ENCODE measurements at places on chromosomes 4 and X. TPM values are rescaled to one million over a fixed set of nuclear protein-coding genes. Genes with fewer than 3 reads are reported as not detected.

Gene CASK
- 28.2 TPM for total RNA-seq

Gene NPY1R
- 25.2 TPM for total RNA-seq

GRCh38 chr4:106269711-106270110, 46.3 kb downstream of the TBCK start:
- no peak overlapping the region for H3K4me3 ChIP-seq
- no peak for DNase-seq
- no peak overlapping the region for H3K27ac ChIP-seq

- H3K4me3 ChIP-seq = no peak overlapping the region
- H3K36me3 ChIP-seq = no peaks in the 10 kb centered on the region
- H3K27me3 ChIP-seq = no peaks in the 10 kb centered on the region
- no peak overlapping the region for H3K27ac ChIP-seq
Measured at GRCh38 chr4:9812501-9813340, 31.3 kb downstream of the DRD5 start.
